ENCODE measurements at places on chromosomes 1 and 21.
A peak's percentile ranks its signal among the peaks of the same experiment; 100 is the strongest.

DNA sequence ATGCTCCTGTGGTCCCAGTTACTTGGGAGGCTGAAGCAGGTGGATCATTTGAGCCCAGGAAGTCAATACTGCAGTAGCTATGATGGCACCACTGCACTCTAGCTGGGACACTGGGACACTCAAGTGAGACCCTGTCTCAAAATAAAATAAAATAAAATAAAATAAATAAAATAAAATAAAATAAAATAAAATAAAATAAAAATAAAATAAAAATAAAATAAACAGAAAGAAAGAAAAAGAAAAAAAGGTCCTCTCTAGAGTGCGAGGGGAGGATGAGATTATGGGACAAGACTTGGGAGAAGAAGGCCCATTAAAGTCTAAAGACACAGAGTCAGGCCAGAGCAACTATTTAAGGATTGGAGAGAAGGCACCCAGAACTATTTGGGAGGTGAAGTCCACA lies 172.5 kb downstream of the IER5 start:
- DNase-seq: no peak

- peak; percentile 62 for DNase-seq
Observed at GRCh38 chr1:22105611-22106207, 37.2 kb downstream of the WNT4 start.

DNA sequence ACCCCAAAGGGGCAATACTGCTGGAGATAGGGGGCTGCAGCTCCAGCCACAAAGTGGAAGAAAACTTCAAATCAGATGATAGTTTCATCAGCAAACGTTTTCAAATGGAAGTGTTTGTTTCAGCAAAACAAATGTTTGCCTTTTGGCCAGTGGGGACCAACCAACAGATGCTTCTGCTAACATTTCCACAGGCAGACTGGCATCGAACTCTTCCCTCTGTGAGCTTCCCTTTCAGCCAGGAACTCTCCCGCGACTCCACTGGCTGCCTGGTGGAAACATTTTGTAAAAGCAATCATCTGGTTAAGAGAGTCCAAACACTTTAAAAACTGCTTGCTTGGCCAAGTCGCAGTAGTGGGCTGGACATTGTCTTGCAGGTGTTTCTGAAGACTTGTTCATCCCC lies 30.7 kb downstream of the CENPF start:
- DNase-seq: no peak

DNA sequence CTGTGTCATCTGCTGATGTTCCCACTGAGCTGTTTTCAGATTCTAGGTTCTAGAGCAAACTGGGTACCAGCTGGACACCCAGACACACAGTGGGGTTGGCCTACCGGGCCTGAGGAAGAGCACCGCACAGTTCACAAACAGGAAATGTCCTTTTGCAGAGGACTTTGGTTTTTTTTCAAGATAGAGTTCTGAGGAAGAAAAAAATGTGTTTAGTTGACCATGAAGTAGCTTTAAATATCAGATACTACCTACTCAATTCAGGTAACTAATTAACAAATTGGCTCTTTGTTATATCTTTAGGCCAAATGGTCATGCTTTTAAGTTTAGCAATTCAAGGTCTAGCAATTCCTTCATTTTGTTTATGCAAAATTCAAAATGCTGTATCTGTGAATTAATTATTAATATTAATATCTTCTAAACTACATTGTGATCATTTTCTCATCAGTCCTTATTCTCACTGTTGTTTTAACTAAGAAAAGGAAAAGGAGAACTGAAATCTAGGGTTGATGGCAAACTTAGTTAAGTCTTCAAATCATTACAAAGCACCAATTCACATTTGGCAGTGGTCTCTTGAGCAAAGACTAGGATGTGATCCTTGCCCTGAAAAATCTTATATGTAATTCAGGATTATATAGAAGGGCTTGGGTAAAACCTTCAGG lies 17.2 kb upstream of the NCF2 start:
- no peak for DNase-seq

- DNase-seq: no peak
Observed at GRCh38 chr21:25582888-25583287, 24.4 kb downstream of the MRPL39 start.

DNA sequence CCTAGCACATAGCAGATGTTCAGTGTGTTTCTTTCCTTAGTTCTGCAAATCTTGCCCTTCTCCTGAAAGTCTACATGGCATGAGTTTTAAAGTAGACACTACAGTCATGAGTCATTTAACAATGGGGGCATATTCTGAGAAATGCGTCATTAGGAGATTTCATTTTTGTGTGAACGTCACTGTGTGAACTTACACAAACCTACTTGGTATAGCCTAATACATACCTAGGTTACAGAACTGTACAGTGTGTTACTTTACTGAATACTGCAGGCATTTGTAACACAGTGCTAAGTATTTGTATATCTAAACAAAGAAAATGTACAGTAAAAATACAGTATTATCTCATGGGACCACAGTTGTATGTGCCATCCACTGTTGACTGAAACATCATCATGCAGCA lies 10.0 kb downstream of the TTF2 start:
- no peak for DNase-seq

DNA sequence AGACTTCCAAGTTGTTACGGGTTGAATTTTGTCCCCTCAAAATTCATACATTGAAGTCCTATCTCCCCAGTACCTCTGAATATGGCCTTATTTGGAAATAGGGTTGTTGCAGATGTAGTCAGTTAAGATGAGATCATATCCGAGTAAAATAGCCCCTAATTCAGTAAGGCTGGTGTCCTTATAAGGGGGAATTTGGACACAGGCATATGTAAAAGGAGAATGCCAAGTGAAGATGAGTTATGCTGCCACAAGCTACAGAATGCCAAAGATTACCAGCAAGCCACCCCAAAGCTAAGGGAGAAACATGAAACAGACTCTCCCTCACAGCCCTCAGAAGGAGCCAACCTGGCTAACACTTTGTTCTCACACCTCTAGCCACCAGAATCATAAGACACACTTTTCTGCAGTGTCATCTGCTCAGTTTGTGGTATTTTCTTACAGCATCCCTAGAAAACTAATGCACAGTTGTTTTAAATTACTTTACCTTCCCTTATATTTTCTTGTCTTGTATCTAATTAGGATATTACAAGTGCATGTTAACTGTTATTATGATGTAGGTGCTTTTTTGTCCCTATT lies 43.3 kb upstream of the PRDX6 start:
- DNase-seq: no peak

Measured in A673 (cell line).